ENCODE measurements at places on chromosomes 4 and X.

- DNase-seq = no peak
Observed at GRCh38 chr4:126018274-126018673, 703.5 kb downstream of the FAT4 start.

GRCh38 chr4:81905971-81906370 lies 434.3 kb upstream of the RASGEF1B start:
- peak; percentile 92 for DNase-seq

- DNase-seq = no peak
Observed at GRCh38 chr4:77446601-77447000, 159.0 kb upstream of the CXCL13 start.

DNA sequence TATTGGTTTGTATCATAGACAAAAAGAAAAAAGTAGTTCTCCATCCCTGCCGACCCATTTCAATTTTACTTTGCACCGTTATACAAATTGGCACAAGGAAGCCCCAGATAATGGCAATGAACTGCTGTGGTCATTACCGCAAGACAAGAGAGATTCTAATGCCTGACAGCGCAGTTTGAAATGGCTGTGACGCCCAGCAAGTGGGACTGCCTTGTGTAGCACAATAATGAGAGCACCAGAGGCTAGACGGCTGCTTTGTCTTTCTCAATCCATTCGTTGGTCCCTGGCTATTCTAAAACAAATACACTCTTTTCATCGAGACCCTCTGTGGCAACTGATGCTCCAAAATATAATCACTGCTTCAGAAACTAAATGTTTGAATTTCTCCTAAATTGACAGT lies 192.4 kb upstream of the NEIL3 start:
- DNase-seq = no peak

GRCh38 chr4:91764085-91764484 lies 539.7 kb upstream of the GRID2 start:
- DNase-seq = no peak

- no peak for DNase-seq
Observed at GRCh38 chr4:154485127-154485773, 6.3 kb downstream of the DCHS2 start.

GRCh38 chrX:130186651-130187050 lies 14.9 kb downstream of the RAB33A start:
- no peak for DNase-seq

- no peak for DNase-seq
Observed at GRCh38 chr4:17138847-17139246, 240.4 kb upstream of the LDB2 start.

- no peak for DNase-seq
Observed at GRCh38 chr4:27844376-27844775, 983.7 kb downstream of the STIM2 start.

- peak; percentile 19 for DNase-seq
Observed at GRCh38 chrX:109934434-109934833, 68.5 kb upstream of the TMEM164 start.

DNA sequence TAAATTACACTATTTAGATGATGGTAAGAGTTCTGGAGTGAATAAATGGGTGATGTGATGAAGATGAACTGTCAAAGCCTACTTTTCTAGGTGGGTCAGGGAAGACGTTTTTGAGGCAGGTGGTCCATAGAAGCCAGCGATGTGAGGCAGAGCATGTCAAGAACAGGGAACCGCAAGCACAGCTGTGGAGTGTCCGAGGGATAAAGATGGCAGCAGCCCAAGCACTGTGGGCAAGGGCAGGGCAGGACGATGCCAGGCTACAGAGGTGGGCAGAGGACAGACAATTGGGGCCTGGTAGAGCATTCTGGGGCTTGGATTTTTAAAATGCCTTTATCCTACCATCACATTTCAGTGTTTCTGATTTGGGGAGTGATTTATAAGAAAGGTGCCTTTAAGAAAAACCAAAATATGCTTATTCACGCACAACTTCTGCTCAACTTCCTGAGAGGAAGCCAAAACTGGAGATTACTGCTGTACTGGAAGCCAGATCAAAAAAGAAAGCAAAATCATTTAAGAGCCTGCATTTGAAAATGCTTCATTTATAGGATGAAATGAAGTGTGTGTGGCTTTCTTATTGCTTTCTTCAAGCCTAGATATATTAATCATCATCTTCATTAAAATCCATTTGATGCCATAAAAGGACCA lies 119.0 kb upstream of the WDR17 start:
- no peak for DNase-seq

DNA sequence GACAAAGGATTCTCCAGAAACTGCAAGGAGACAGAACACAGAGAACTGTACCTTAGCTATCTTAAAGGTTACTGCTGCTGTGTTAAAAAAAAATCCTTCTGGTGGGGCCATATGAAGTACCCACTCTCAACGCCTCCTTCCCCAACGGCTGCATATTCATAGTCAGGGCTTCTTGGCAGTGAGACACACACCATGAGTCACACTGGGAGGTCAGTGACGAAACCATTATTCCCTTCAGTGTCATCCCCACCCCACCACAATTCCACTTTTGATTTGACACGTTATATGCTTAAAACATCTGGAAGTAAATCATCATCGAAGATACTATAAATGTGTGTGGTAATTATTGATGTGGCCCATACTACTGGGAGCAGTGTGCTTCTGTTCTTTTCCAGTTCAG lies 271.5 kb downstream of the LDB2 start:
- DNase-seq = peak; percentile 27

DNA sequence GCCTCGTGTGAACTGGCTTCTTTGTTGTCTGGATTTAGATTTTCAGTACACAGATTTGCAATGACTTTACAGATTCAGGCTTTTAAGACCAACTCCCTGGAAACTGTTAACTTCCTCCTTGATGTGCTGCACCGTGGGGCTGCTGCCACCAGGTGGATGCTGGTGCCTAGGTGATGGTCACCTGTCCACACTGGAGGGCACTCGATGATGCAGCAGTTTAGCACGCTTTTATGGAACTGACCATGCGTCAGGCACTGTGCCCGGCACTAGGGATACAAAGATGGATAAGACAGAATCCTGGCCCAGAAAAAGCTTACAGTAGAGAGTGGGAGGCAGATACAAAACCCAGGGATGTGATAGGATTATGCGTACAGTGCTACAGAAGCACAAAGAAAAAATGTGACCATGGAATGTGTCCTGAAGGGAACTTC lies 180.7 kb downstream of the CEP135 start:
- DNase-seq = no peak

DNA sequence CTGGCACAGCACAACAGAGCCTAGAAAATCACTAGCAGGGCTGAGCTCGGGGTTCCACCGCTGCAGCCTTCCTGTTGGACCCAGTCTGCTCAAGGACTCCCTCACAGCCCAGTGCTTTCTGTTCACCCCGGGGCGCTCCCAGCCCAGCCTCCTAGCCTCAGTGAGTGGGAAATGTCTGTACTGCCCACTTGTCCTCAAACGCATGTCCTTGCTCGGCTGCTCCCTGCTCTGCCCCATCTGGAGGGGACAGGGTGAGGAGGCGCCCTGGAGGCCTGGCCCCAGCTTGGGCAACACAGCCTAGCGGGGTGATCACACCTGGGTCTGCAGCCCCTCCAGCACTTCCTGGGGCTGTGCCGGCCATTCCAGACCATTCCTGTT lies 11.9 kb upstream of the CCNQ start:
- no peak for DNase-seq

DNA sequence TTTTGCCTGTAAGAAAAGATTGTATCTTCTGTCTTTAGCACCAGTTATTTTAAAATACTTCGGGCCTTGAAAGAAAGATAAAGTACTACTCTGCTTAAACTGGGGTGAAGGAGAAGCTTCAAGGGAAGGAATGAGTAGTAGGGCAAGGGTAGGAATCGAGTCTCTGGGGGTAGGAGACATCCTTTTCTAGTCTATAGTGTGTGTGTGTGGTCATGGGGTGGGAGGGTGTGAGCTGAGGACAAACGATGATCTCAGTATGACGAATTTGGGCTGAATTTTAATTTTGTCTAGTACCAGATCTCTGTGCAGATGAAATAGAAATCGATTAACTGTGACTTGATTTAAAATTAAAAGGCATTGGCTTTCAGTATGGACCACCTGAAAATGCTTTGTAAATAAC lies 3.3 kb upstream of the MYOZ2 start:
- DNase-seq = no peak

- DNase-seq = no peak
Observed at GRCh38 chr4:148335133-148335532, 107.1 kb downstream of the NR3C2 start.

GRCh38 chr4:109290918-109291317 lies 11.5 kb downstream of the COL25A1 start:
- DNase-seq = no peak

GRCh38 chr4:151854731-151855130 lies 93.9 kb upstream of the GATB start:
- DNase-seq = no peak

DNA sequence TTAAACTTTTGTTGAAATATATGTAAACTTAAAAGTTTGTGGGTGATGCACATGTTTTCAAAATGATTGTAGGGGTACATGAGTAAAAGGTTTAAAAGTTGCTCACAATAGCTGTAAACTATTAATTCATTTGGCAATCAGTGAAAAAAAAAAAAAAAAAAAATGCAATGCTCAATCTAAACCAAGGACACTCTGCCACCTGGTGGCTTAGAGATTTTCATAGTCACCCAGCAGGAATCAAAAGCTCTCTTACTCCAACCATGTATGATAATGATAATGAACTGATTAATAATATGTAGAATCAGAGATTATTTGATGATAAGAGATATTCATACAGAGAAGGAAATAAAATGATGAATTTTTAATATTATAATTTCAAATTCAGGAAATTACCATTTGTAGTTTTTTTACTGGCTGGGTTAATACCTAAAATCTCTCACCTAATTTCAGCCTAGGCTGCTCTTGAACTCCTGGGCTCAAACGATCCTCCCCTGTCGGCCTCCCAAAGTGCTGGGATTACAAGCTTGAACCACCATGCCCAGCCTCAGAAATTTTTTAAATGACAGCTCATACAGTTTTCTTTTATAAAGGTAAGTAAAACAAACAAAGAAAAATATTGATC lies 46.9 kb upstream of the SLC25A4 start:
- DNase-seq = peak; percentile 20

DNA sequence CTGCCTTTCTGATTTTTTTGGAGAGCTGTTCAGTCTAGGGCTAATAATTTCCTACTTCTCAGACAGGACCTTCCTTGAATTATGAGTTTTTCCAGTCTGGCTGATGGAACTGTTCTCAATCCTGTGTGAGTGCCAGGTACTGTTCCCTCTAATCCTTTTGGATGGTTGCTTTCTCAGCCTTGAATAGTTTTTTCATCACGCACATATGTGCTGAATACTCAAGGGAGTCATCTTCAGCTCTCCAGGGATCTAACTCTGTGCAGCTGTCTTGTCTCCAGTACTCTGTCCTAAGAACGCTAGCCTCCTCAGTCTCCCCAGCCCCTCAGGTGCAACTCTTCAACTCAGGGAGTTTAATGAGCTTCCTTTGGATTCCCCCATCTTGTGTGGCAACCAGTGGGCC lies 93.2 kb downstream of the GASK1B start:
- DNase-seq = no peak

DNA sequence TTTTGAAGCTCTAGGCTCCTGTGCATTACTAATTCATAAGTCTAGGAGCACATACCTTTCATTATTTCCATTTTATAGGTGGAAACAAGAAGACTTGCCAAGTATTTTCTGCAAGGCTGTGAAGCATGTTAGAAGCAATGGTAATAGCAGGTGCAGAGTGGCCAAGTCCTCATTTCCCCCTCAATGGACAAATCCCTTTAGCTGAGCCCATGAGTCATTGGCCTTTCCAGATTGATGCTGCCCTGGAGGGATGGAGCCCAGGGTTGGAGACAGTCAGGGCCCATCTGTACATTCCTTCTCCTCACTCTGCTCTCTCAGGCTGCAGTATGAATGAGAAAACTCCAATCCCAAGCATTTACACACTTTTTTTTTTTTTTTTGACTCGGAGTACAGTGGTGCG lies 6.6 kb downstream of the MGST2 start:
- no peak for DNase-seq

DNA sequence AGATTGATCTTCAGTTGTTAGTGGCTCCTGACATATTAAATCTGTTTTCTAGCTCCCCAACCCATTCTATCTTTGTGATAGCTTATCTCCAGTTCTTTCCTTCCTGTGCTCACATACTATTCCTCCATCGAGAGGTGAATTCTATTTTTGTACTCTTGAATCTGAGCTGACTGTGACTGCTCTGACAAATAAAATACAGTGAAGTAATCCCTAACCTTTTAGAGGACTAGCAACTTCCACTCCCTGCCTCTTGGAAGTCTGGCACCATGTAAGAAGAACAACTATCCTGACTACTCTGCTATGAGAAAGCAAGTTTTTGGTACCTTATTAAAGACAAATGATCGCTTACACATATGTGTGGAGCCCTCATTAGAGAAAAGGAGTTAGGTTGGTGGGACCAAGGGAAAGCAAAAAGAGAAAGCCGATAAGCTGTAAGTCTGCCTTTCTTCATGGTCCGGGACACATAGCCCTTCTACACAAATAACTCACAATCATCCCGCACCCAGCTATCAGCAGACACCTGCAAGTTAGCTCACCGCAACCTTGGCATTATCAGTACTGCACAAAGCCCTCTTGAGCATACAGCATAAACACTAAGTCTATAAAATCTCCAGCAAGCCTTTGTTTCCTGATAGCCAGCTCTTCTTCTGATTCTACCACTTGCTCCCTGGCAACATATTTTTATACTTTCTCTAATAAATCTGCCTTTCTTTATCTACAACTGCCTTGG lies 13.5 kb upstream of the PPM1K start:
- no peak for DNase-seq

GRCh38 chr4:99998062-99998867 lies 48.2 kb upstream of the H2AZ1 start:
- DNase-seq = peak; percentile 49

DNA sequence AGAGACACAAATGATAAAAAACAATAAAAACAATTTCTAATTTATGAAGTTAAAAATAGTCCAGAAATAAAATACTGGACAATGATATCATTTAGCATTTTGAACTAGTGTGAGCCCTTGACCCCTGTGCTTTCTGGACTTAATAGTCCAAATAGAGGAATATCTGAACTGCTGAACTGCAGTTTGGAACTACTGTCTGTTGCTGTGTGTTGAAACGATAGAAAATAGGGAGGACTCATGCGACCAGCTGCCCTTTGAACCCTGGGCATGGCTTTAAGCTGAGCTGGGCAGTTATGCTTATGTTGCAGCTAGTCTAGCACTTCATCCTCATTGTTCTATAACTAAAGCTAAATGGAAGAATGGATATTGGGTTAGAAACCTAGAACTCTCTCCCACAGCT lies 99.5 kb downstream of the FMR1NB start:
- DNase-seq = no peak

GRCh38 chr4:145041378-145041777 lies 56.6 kb downstream of the ANAPC10 start:
- DNase-seq = no peak

Measured in kidney glomerular epithelial cell (primary cell).